Suprapubic skin (tissue), 4 donors: ENCODE measurements at places on chromosomes 12 and 14.

GRCh38 chr14:21317398-21317797 is 37.5 kb downstream of the RPGRIP1 start:
- DNase-seq, result no peak

- no peak for DNase-seq
These were observed 210.5 kb downstream of the SNAPC1 start for GRCh38 chr14:61972711-61973110.

DNA sequence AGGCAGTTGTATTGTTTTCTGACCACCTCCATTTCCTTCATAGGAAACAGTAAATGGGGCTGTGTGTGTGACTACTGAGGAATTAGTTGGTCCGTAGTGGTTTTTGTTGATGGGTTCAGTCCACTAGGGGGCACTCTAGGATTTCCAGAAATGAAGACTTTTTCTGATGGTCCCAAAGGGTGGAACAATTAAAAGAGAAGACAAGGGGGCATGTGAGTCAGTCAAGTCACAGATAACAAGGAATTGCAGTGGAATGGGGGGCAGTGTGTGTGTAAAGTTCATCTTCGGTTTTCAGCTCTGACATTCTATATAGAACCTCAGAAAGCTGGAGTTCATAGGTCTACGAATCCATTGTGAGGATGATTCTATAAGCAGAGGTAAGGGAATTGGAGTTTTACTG is 186.6 kb upstream of the OR4E1 start:
- no peak for DNase-seq

DNA sequence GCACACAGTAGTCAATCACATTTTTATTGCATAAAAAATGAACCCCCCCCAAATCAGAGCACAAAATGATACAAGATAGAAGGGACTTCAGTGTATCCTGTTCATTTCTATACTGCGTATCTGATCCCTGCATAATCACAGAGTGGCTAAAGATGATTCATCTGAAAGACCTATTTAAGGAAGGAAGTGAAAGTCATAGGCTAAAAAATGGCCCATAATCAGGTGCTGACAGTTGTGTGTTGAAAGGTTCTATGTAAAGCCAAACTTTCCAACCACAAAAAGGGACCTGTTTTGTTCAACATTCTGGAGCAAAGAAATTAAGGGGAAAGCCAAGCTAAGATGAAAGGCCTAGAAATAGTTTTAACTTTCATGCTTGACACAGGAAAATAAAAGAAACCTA is 147.8 kb upstream of the ATP2B1 start:
- DNase-seq, result no peak

- no peak for DNase-seq
These were observed 426.5 kb downstream of the MED13L start for GRCh38 chr12:115850957-115851356.

- DNase-seq, result no peak
These were observed 181.9 kb downstream of the PAH start for GRCh38 chr12:102735104-102735503.
